ENCODE measurements at places on chromosomes 1 and 21. TPM values are rescaled to one million over a fixed set of nuclear protein-coding genes. Genes with fewer than 3 reads are reported as not detected.
A peak's percentile ranks its signal among the peaks of the same experiment; 100 is the strongest.

- peak overlapping the region; percentile 53 for H3K4me3 ChIP-seq
- DNase-seq = no peak
- no peaks in the 10 kb centered on the region for H3K36me3 ChIP-seq
Measured at GRCh38 chr1:177163844-177164379, 600 bp downstream of the ASTN1 start.

- H3K27me3 ChIP-seq = no peaks in the 10 kb centered on the region
- no peak overlapping the region for H3K4me3 ChIP-seq
- DNase-seq = no peak
- no peaks in the 10 kb centered on the region for H3K36me3 ChIP-seq
Measured at GRCh38 chr1:231936983-231937775, 310.6 kb downstream of the DISC1 start.

- no peaks in the 10 kb centered on the region for H3K4me1 ChIP-seq
- DNase-seq = no peak
- H3K36me3 ChIP-seq = no peaks in the 10 kb centered on the region
Measured at GRCh38 chr1:86926883-86927282, 12.4 kb downstream of the HS2ST1 start.

DNA sequence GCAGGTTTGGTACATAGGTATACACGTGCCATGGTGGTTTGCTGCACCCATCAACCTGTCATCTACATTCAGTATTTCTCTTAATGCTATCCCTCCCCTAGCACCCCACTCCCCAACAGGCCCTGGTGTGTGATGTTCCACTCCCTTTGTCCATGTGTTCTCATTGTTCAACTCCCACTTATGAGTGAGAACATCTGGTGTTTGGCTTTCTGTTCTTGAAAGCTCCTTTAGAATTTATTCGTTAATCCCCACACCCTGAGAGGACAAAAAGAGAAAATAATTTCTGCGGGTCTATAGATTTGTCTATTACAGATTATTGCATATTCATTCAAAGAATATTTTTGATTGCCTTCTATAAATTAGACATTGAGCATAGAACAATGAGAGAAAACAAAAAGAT, 455.5 kb downstream of the PLPP3 start:
- H3K4me3 ChIP-seq = no peak overlapping the region
- H3K27me3 ChIP-seq = no peaks in the 10 kb centered on the region
- no peaks in the 10 kb centered on the region for H3K36me3 ChIP-seq
- H3K27ac ChIP-seq = no peak overlapping the region
- DNase-seq = no peak

PLPP3 gene
- total RNA-seq = 127 TPM

DNA sequence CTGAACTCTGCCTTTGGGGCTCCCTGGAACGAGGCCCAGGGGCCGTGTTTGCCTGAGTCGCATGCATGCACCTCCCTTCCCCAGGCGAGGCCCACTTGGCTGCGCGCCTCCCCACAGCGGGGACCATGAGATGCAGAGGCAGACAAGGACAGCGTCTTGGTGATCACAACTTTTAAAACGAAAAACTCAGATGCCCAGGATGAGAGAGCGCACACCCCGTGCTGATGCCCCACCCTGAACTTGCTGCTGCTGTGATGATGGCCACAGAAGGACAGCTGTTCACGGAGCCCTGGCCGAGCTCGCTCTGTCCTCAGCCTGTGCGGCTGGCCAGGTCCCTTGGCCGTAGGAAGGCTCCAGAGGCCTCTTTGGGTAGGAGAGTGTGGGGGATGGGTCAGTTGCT, 11.4 kb upstream of the PRMT2 start:
- no peak overlapping the region for H3K4me3 ChIP-seq
- no peaks in the 10 kb centered on the region for H3K36me3 ChIP-seq
- no peak for DNase-seq
- no peak overlapping the region for H3K27ac ChIP-seq
- H3K4me1 ChIP-seq = peaks cover 7% of the 10 kb centered on the region

DIO1 gene
- total RNA-seq = 0.59 TPM

TNFAIP8L2 gene
- 5.7 TPM for total RNA-seq

- no peak overlapping the region for H3K4me3 ChIP-seq
- no peak overlapping the region for H3K27ac ChIP-seq
- H3K4me1 ChIP-seq = no peaks in the 10 kb centered on the region
- H3K27me3 ChIP-seq = peaks cover 33% of the 10 kb centered on the region
- H3K36me3 ChIP-seq = no peaks in the 10 kb centered on the region
Measured at GRCh38 chr1:7932524-7933138, 8.0 kb downstream of the TNFRSF9 start.

LAX1 gene
- total RNA-seq = 2.0 TPM

DNA sequence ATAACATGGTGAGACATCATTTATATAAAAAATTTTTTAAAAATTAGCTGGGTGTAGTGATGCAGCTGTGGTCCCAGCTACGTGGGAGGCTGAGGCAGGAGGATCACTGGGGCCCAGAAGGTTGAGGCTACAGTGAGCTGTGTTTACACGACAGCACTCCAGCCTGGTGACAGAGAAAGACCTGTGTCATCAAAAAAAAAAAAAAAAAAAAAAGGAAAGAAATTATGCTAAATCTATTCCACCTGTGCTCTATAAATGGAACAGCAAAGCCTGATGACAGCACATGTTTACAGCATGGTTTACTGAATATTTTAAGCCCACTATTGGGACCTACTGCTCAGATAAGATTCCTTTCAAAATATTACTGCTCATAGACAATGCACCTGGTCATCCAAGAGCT, 217.6 kb downstream of the PRDM2 start:
- no peaks in the 10 kb centered on the region for H3K4me1 ChIP-seq
- no peak overlapping the region for H3K27ac ChIP-seq
- no peak for DNase-seq
- H3K36me3 ChIP-seq = no peaks in the 10 kb centered on the region
- no peak overlapping the region for H3K4me3 ChIP-seq

DNA sequence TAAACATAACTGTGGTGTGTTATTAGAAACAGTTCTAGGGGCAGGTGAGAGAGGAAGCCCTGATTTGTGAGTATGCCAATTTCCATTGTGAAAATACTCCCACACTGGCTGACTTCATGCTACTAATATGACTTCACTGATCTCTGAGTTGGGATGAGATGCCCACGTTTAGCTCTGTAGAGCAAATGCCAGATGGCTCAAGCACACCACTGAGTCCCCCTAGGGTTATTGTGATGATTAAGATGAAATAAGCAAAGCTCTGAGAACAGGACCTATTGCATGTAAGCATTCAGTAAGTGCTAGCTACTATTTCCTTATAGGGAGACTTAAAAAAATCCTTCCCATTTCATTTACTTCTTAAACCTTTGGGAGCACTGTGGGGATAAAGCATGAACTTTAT, 117.6 kb downstream of the CENPF start:
- no peak for DNase-seq
- no peaks in the 10 kb centered on the region for H3K36me3 ChIP-seq
- no peak overlapping the region for H3K4me3 ChIP-seq

GRCh38 chr1:53501065-53502005, 42.1 kb downstream of the DMRTB1 start:
- no peaks in the 10 kb centered on the region for H3K27me3 ChIP-seq
- no peaks in the 10 kb centered on the region for H3K4me1 ChIP-seq
- H3K27ac ChIP-seq = no peak overlapping the region
- no peak overlapping the region for H3K4me3 ChIP-seq
- no peaks in the 10 kb centered on the region for H3K36me3 ChIP-seq

HEYL gene
- total RNA-seq = 5.2 TPM

DNA sequence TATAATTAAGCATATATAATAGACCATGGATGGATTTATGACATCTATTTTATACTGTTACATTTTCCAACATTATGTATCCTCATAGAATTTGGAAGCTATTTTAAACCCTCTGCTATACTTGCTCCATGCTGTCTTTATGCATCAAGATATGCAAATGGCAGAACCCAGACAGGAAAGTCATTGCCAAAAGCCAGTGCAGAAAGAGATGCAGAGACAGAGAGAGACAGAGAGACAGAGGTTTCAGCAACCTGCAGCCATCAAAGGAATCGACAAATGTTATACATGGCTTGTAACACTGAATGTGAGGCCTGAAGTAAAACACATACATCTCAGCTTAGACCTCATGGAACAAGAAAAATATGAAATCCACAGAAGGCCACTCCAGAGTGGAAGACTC, 7.5 kb upstream of the PTPRC start:
- H3K27ac ChIP-seq = no peak overlapping the region
- H3K4me3 ChIP-seq = no peak overlapping the region
- no peaks in the 10 kb centered on the region for H3K36me3 ChIP-seq
- no peak for DNase-seq
- no peaks in the 10 kb centered on the region for H3K4me1 ChIP-seq

DNA sequence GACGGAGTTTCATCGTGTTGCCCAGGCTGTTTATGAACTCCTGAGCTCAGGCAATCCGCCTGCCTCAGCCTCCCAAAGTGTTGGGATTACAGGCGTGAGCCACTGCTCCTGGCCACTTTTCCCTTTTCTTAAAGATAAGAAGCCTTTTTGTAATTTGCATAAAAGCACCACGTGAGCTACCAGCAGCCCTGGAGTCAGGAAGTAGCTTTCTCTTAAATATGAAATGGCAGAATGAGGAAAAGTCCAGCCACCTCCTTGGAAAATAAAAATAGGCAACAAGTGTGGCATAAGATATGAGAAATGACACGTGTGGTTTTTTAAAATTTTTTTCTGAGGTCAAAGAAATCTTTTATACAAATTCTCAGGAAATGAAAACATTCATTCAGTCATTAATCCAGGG, 259.7 kb downstream of the DYRK1A start:
- H3K4me3 ChIP-seq = no peak overlapping the region
- no peaks in the 10 kb centered on the region for H3K36me3 ChIP-seq
- no peak for DNase-seq
- no peak overlapping the region for H3K27ac ChIP-seq

GRCh38 chr1:14987829-14988603, 165.5 kb upstream of the TMEM51 start:
- no peaks in the 10 kb centered on the region for H3K4me1 ChIP-seq
- H3K36me3 ChIP-seq = no peaks in the 10 kb centered on the region
- DNase-seq = no peak
- H3K27ac ChIP-seq = peak overlapping the region; percentile 35
- H3K27me3 ChIP-seq = no peaks in the 10 kb centered on the region

- no peaks in the 10 kb centered on the region for H3K27me3 ChIP-seq
- no peak for DNase-seq
- H3K27ac ChIP-seq = peak overlapping the region; percentile 99
- peak overlapping the region; percentile 63 for H3K4me3 ChIP-seq
- no peaks in the 10 kb centered on the region for H3K36me3 ChIP-seq
- H3K4me1 ChIP-seq = peaks cover 28% of the 10 kb centered on the region
Measured at GRCh38 chr1:155010211-155010918, 7.8 kb downstream of the ZBTB7B start.

DNA sequence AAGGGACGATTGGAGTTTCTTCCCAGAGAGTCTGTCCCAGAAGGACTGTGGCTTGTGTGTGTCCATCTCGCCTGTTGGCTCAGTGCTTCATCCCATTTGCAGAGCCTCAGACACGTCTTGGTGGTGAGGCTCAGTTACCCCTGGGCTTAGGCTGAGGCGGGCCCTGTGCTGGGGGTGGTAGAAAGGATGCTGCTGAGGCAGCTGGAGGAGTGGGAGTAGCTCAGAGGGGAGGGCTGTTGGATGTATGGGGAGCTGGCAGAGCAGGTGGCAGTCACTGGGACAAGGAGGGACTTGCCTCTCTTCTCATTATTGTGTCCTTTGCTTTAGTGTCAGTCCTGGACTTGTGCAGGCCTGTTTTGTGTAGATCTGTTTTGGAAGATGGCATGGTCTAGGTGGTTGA, 7.3 kb upstream of the MIIP start:
- H3K36me3 ChIP-seq = peaks cover under 1% of the 10 kb centered on the region
- H3K4me3 ChIP-seq = no peak overlapping the region
- DNase-seq = no peak
- H3K27ac ChIP-seq = no peak overlapping the region
- H3K4me1 ChIP-seq = no peaks in the 10 kb centered on the region
- H3K27me3 ChIP-seq = no peaks in the 10 kb centered on the region

- H3K4me1 ChIP-seq = no peaks in the 10 kb centered on the region
- DNase-seq = no peak
- no peak overlapping the region for H3K4me3 ChIP-seq
- no peak overlapping the region for H3K27ac ChIP-seq
- no peaks in the 10 kb centered on the region for H3K36me3 ChIP-seq
Measured at GRCh38 chr1:236433819-236434315, 39.8 kb downstream of the EDARADD start.

DNA sequence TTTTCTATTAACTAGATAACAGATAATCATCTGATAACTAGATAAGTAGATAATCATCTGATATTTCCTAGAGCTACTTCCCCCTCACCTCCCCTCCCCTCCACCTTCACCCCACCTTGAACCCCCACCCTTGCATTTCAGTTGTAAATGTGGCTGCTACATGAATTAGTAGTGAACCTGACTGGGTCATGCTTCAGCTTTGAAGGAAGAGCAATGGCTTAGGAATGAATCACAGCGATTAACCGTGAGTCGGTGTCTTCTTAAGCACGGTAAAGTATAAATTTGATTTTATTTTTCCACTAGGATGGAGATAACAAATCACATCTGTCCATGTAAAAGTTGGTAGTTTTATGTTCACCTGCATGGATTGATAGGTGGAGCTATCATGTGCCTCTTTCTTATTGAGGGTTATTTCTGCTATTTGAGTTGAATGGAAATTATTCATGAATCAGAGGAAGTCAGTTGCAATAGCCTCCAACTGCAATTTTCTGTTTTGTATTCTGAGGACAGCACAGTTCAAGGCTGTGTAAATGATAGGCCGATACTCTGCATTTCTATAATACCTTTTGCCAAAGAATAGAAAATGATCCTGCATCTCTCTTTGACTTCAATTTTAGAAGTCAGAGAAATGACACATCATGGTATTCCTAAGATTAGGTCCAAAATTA, 235.0 kb downstream of the PTGER3 start:
- no peak overlapping the region for H3K27ac ChIP-seq
- no peaks in the 10 kb centered on the region for H3K36me3 ChIP-seq
- DNase-seq = no peak
- H3K27me3 ChIP-seq = no peaks in the 10 kb centered on the region
- no peaks in the 10 kb centered on the region for H3K4me1 ChIP-seq
- no peak overlapping the region for H3K4me3 ChIP-seq

DNA sequence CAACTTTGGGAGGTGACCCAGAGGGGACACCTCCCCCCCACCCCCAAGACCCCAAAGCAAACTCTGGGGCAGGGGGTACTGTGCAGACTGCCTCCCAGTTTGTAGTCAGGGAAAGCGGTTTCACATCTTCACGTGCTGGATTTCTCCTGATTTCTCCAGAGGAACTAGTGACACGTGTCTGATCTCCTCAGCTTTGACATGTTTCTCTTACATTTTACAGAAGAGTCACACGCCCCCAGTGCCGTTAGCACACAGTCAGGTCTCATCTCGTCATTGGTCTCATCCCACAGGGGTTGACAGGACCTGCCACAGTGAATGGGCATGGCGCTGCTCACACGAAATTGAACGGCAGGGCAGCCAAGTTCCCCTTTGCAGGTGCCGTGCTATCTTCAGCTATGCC, 11.8 kb downstream of the PDPN start:
- H3K36me3 ChIP-seq = no peaks in the 10 kb centered on the region
- no peak for DNase-seq
- no peaks in the 10 kb centered on the region for H3K27me3 ChIP-seq
- no peak overlapping the region for H3K27ac ChIP-seq
- no peak overlapping the region for H3K4me3 ChIP-seq

Data from breast epithelium (tissue), 4 donors.